ENCODE measurements at places on chromosomes 7 and 10.
A peak's percentile ranks its signal among the peaks of the same experiment; 100 is the strongest.

GRCh38 chr7:117472335-117472734 is 7.5 kb upstream of the CFTR start:
- DNase-seq, result no peak

- DNase-seq, result no peak
Measured at GRCh38 chr7:74173074-74173473, 1.1 kb upstream of the EIF4H start.

- DNase-seq, result no peak
Measured at GRCh38 chr10:74437822-74438221, 286.8 kb downstream of the ADK start.

GRCh38 chr10:10818082-10818481 is 199.6 kb upstream of the CELF2 start:
- DNase-seq, result no peak

GRCh38 chr10:50542871-50543270 is 80.9 kb downstream of the SGMS1 start:
- DNase-seq, result no peak

- no peak for DNase-seq
Measured at GRCh38 chr7:106057204-106057961, 54.7 kb downstream of the SYPL1 start.

DNA sequence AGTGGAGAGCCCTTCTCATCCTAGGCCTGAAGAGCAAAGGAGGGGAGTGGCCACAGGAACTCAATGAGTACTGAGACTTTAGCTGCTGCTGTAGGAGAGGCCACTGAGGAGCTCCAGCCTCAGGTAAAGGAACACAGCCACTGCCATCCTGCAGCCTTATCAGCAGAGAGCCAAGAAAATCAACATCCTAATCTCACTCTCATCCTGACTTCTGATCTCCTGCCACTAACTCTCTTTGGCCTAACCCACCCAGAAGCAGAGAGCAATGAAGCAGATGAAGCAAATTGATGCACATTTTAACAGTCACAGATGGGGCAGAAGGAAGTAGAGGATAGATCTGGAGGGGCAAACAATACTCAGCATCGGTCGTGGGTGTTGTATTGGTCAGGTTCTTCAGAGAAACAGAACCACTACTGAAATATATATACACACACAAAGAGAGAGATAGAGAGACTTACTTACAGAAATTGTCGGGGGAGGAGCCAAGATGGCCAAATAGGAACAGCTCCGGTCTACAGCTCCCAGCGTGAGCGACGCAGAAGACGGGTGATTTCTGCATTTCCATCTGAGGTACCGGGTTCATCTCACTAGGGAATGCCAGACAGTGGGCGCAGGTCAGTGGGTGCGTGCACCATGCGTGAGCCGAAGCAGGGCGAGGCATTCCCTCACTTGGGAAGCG is 297.6 kb downstream of the MTERF1 start:
- no peak for DNase-seq

GRCh38 chr7:20113427-20114027 is 103.7 kb downstream of the MACC1 start:
- DNase-seq, result no peak

- peak; percentile 34 for DNase-seq
Measured at GRCh38 chr7:143381427-143382125, 431 bp downstream of the ZYX start.

- peak; percentile 30 for DNase-seq
Measured at GRCh38 chr10:3067859-3068179, 471 bp downstream of the PFKP start.

DNA sequence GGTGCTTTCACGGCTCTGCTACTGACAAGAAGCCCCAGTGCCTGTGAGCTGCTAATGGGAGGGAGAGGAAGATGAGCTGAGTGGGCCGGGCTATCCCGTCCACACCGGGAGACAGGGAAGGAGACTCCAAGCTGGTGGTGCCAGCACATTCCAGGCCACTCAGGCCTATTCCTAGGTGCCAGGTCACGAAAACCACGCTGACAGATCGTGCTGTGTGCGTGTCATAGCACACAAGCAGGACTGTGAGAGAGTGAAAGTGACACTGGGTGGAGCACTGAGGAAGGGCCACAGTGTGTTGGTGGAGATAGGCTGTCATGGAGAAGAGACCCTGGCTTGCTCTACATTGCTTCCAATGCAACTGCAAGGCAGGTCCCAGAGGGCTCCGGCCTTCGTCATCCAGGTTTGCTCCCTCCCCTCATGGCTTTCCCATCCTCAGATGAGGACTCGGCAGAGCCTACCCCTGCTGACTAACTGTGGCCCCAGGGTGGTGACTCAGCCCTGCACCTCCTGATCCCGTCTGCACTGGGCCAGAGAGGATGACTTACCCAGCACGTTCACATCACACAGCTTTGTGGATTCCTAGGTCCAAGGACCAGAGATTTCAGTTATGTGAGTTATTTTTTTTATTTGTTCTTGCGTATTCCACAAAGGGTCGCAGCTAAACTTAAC is 167.3 kb downstream of the EGFR start:
- no peak for DNase-seq

DNA sequence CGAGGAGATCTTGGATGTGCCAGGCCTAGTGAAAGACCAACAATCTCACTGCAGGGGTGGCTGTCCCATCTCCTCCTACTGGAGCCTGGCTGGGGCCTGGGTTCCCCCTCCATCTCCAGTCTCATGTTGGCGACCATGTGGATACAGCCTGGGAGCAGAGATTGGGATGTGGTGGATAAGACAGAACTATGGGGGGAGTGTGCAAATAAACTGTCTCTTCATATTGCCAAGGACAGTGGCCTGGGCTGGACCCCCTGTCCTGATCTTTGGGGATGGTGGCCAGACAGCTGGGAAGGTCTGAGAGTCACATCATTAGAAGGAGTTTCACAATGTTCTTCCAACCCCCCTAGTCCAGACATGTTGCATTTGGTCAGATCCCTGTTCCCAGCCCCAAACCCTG is 5.8 kb upstream of the MINDY4 start:
- no peak for DNase-seq

DNA sequence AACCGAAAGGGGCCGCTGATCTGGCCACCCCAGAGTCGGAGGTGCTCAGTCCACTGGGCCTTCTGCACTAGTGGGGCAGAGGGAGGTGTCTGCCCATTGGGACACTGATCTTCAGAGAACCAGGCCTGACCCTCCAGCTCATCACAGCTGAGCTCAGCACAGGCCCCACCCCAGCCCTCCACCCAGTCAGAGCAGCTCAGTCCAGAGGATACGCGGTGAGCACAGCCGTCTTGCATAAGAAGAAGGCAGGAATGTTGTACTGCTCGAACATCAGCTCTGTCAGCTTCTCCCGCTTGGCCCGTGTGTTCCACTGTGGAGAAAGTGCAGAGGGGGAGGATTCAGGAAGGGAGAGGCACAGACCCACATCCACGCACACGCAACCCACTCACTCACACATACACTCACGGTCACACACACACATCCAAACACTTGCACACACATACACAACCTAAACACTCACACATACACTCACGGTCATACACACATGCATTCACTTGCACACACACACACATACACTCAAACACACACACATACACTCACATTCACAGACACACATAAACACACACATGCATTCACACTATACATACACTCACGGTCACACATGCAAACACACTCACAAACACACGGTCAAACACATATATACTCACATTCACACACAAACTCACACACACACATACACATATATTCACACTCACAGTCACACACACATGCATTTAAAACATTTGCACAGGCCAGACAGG is 6.3 kb downstream of the ACTL6B start:
- DNase-seq, result no peak

DNA sequence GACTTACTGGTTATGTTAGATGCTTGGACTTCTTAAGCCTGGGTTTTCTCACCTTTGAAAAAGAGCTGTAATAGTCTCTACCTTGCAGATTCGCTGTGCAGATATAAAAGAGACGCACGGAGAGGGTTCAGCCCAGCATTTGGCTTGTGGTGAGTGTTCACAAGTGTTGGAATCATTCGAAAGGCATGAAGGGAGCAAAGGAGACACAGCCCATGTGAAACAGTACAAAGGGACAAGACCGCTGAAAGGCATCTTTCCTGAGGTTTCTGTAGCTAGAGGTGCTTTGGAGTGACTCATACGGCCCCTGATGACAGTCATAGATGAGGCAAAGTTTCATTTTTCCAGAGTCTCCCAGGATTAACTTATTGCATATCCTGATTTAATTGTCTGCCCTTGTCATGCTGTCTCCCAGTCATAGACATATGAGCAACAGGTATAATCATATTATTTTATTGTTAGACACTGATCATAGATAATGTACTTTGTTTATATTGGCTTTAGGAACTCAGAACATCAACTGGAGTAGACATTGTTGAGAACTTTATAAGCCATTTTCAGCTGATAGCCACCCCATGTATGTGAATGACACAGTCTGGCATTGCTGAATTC is 171.1 kb downstream of the ADRA2A start:
- DNase-seq, result no peak

DNA sequence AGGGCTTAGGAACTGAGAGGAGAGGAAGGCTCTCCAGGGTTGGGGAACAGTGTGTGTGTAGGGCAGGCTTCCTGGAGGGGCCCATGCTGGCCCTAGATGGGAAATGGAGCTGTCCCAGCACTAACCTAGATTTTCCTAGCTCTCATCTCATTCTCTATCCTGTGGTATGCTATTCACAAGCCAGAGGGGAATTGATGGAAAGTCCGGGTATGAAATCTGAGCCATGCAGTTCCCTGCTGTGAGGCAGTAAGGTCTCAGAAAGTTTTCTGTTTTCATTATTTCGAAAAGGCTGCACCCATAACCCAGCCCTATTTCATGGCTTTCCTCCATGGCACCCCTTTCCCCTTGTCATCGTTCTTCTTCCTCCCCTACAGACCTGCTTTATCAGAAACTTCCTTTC is 220.3 kb downstream of the RPS24 start:
- DNase-seq, result no peak

GRCh38 chr10:97774811-97775294 is 3.1 kb upstream of the SFRP5 start:
- no peak for DNase-seq

GRCh38 chr7:141220263-141220880 is 146.5 kb downstream of the TMEM178B start:
- DNase-seq, result no peak

DNA sequence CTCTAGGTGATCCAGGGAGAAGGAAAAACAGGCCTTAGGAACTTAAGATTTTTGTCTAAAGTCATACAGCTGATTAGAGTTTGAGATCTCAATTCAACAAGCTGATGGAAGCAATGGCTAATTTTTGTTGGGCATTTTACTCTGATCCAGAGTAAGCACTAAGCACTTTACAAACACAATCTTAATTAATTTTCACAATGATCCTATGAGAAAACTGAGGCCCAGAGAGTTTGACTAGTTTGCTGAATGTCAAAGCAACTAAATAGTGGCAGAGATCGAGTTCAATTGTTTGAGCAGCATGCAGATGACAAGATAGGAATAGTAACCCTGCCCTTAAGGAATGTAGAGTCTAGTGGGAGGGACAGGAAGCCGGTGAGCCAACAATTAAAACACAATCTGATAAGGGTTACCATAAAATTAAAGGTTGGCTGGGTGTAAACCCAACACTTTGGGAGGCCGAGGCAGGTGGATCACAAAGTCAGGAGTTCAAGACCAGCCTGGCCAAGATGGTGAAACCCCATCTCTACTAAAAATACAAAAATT is 13.5 kb upstream of the RPEL1 start:
- DNase-seq, result no peak

DNA sequence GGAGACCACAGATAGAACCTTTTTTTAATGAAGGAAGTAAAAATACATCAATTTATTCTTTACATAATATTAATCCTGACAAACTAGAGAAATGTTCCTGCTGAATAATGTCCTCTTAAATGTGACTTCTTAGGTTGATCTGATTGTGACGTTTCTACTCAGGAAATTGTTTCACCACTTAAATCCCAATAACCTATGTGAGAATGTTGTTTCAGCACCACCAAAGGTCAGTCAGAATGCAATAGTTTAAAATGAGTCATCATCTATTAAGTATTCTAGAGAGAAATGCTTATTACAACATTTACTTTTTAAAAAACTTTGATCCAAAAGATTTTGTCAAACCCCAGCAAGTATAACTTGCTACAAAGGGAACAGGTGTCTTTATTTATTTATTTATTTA is 155.4 kb upstream of the CACNA2D1 start:
- no peak for DNase-seq

DNA sequence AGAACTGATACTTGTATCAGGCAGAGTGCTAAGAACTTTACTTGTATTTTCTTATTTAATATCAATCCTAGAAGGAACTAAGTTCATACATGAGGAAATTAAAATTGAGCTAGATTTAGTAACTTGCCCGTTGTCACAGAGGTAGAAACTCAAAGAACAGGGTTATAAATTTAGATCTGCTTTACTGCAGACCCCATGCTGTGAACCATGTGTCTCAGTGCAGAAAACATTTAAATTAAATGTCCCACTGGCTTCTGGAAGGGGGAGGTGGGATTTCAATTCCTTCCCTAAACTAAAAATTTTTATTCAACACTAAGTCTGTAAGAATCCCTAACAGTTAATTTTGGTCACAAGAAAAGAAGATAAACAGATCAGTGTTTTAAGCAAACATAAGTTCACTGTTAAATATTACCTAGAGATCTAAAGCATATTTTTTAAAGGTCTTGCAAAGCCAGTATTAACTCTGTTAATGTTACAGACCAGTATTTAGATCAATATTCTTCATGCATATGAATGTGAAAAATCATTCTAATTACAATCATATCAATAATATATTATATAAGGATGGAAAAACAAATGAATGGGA is 23.1 kb downstream of the WASL start:
- no peak for DNase-seq

- DNase-seq, result no peak
Measured at GRCh38 chr7:141573511-141573910, 22.3 kb downstream of the AGK start.

DNA sequence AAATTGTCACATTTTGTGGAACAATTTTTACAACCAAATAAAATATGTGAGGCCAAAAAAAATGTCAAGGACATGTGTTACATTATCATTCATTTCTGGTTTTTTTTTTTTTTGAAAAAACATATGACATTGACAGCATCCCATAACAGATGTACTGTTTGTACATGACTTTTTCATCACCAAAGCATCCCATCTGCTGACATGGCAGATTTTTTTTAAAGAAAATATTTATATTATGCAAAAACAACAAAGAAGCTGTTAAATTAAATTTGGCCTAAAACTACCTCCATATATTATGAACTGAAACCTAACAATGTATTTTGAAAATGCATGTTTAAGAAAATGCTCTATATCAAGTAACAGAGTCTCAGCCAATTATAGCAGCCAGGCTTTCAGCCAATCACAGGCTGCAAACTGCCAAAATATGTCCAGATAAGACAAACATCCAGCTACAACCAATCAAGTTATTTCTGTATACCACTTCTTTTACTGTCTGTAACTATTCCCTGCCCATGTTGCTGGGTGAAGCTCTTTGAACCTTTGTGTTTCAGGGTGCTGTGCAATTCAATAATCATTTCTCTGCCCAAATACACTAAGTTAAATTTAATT is 1111.8 kb downstream of the GRM8 start:
- DNase-seq, result no peak

DNA sequence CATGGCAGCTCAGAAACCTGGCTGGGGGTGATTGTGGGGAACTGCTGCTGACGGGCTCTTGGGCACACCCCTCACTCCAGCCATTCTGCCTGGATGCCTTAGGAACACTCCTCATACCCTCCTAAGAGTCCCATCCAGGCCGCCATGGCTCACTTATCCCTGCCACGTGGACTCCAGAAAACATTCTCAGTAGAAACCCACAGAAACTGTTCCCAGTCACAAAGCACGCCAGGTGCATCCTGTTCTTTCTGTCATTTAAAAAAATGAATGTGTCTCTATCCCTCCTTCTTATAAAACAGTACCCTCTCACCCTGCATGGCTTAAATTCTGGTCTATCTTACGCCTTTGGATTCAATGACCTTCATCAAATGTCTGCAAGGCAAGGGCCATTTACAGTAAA is 177.7 kb downstream of the CUX1 start:
- no peak for DNase-seq

Measured in activated CD4-positive, alpha-beta T cell treated with anti-CD3 and anti-CD28 coated beads, Interleukin-2, amount 50 U/mL, for 48 hours (primary cell).